Esophagus muscularis mucosa (tissue), 4 donors: ENCODE measurements at places on chromosomes 1 and 21.

DNA sequence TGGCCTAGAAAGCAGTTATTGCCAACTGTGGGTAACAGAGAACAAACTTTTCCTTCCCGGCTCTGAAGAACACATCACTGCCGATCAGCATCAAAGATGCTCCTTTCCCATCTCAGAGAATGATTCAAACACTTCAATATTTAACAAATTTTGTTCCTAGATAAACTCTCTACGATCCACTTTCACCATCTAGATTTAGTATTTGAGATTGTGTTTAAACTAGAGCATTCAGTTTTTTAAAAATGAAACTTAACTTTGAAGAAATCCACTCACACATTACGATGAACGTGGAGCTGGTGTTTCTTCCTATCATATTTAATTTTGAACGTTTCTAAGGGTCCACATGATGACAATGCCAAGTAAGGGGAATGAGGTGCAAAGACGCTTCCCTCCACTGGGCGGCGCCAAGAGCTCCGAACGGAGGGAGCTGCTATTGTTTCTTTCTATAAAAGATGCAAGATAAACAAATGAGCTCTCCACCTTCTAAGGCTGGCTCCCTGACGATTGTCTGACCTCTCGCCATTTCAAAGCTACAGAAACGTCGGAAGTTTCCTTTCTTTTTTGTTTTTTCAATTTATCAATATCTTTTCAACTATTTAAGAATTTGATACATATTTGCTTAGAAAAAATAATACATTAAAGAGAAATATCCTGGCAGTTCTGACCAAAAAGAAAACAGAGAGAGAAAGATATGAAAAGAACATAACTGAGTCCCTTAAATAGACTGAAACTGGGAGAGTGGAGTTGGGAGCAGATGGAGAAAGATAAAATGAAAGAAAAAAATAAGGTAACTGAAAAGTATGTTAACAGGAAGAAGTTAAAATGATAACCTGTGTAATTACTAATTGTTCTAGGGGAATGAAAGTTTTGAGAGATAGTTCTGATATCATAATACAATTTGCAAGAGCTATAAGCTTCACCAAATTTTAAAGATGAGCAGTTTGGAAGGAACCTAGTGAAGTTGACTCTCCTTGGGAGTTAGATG lies 4.4 kb upstream of the BARHL2 start:
- DNase-seq = no peak

- no peak for DNase-seq
These were observed 37.7 kb upstream of the IPO9 start for GRCh38 chr1:201791051-201791778.

GRCh38 chr1:118202076-118202608 lies 17.1 kb upstream of the SPAG17 start:
- DNase-seq = no peak

DNA sequence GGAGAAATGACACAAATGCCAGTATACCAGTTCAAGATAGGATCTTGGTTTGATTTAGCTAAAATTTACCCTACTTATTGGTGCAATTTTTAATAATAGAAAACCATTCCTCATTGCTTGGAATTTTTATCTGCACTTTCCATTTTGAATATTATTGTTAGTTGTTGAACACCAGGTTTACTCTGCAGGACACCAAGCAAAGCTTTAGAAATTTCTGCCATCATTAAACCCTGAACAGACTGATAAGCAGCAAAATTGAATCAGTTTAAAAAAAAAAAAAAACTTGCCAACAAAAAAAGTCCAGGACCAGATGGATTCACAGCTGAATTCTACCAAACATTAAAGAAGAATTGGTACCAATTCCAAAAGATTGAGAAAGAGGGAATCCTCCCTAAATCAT lies 71.5 kb downstream of the POU2F1 start:
- no peak for DNase-seq

DNA sequence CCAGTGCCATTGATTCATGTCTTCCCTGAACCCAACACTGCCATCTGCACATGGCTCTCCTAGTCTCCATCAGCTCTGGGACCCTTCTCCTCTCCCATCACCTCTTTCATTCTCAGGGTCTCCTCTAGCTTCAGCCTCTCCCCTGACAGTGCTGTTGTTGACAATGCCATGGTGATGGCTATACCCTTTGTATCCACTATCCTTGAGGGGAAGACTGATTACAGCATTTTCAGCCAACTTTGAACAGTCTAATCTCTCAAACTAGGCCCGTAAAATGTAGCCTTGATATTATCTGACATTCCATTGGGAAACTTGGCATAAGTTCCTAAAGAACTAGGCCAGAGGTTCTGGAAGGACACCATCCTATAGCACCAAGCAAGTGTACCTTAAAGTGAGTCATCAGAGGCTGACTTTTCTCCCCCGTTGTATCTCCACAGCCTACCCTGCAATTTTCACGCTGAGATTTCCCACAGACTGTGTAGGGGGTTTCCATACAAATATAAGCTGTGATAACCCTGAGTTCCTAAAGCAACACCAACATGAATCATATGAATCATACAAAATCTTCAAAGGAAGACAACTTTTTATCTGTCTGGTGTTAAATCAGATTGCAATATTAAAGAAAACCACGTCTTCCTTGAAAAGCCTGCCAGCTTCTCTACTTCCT lies 5.8 kb downstream of the HAO2 start:
- DNase-seq = no peak

- DNase-seq = no peak
These were observed at the start of gene MCOLN2 for GRCh38 chr1:84996846-84997666. Gene MCOLN2 (minus strand): TSS chr1:84997113. CDS start chr1:84996872, 241 bp downstream.
